ENCODE measurements at places on chromosomes 13 and 19.

DNA sequence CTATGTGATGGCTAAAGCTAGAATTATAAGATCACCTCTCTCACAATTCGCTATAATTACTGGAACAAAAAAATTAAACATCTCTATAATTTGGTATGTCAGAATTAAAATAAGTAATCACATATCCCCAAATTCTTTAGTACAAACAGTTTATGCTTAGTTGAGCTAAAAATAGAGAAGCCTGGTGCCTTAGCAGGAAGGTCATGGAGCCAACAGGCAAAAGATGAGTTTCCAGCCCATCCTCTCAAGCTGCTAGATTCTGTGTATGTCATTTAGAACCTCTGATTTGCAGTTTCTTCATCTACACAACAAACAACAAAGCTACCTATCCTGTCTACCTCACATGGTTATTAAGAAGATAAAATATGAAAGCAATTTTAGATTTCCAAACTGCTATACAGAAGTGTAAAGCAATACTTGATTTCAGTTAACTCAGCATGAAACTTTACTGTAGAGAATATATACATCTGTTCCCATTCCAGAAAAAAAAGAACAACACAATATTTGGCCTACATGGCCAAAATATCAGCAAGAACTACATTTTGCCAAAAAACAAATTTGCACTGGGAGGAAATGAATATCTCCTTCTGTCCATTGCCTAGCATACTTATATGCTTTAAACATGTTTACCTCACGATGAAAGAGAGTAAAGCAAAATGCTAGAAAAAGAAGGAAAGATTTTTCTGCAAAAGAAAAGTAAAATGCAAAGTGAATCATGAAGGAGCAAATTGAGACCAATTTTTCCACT, 294.0 kb upstream of the MIR17HG start:
- DNase-seq, result no peak

- peak; percentile 91 for DNase-seq
These were observed at the start of gene CTXN1 for GRCh38 chr19:7926021-7926726. CTXN1 (minus strand) TSS chr19:7926135; CDS start chr19:7925538, 597 bp downstream.

DNA sequence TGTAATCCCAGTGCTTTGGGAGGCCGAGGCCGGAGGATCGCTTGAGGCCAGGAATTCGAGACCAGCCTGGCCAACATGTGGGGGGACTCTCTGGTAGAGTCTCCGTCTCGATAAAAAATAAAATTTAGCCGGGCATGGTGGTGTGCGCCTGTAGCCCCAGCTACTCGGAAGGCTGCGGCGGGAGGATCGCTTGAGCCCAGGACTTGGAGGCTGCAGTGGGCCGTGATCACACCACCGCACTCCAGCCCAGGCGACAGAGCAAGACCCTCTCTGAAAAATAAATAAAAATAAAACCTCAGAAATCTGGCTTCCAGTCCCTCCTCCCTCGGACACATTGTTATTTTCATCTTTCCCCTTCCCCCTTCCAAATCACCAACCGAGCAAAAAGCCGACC, 332 bp downstream of the IRGQ start:
- DNase-seq, result peak; percentile 64

- no peak for DNase-seq
These were observed 13.8 kb downstream of the CILP2 start for GRCh38 chr19:19551853-19552192.

- peak; percentile 30 for DNase-seq
These were observed 1.8 kb downstream of the HOOK2 start for GRCh38 chr19:12773571-12773970.

DNA sequence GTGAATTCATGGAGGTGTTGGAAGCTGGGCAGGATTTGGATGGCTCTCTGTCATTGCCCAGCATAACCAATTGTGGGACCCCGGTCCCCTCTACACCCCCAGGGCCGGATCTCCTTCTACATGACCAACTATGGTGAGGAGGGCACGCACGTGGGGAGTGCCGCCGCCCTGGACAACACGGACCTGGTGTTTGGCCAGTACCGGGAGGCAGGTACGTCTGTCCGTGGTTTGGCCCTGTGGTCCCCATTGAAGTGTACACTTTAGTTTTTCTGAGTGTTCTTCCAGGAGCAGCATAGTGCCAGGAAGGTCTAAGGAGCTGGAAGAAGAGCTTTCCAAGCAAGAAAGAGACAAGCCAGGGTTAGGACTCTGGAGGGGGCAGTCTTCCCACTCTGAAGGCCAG, 13.2 kb downstream of the B3GNT8 start:
- DNase-seq, result no peak

DNA sequence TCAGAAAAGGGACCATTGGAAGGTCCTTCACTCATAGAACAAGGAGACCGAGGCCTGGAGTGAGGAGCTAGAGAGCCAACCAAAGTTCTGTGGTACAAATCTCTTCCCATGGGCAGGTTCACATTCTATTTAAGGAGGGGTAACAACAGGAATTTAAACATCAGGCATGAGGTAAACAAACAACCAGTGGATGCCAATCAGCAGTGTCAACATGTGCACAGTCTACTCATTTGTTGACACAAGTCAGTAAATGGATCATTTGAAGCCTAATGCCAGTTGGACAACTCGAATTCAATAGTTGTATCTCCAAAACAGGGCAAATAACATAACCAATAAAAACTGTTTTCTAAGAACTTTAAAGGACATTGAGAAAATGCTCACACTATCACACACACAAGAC, 6.3 kb upstream of the DOCK9 start:
- peak; percentile 60 for DNase-seq

DNA sequence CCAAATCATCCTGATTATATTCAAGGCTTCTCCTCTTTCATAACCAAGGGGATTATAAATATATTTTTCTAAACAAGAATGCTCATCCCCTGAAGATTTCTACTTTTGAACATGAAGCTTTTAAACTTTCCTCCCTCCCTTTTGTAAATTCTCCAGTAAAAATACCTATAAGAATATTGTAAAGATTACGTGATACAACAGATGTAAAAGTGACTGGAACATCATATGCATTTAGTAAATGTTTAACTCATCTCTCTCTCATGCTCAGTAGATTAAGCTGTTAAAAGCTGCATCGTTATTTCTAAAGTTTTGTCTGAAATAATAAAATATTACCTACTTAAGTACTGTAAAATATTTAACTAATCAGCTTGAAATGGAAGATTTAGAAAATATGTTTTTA, 281.1 kb downstream of the SPRY2 start:
- DNase-seq, result no peak

All from NCI-H69 (cell line).